ENCODE measurements at places on chromosomes 2 and 18.

DNA sequence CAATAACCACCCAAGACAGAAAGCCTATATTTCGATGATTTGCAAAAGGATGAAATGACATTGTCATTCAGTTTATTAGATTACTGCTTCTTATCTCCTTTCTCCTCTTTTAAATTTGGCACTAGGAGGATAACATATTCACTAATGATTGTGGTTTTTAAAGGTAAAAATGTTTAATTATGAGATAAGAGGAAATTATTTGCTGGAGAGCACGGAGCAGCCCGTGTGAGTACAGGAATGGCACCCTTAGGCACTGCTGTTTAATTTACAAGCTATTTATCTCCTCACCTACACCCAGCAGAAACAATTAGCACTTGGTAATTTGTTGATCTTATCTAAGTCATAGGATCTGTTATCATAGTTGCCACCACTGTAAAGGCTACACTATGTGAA is 87.4 kb upstream of the SP3 start:
- DNase-seq = no peak
- no peak overlapping the region for H3K27ac ChIP-seq
- no peak overlapping the region for H3K4me3 ChIP-seq
- H3K4me1 ChIP-seq = no peaks in the 10 kb centered on the region
- no peaks in the 10 kb centered on the region for H3K36me3 ChIP-seq
- no peaks in the 10 kb centered on the region for H3K27me3 ChIP-seq

GRCh38 chr2:195509551-195509950 is 147.5 kb upstream of the SLC39A10 start:
- no peaks in the 10 kb centered on the region for H3K4me1 ChIP-seq
- no peak overlapping the region for H3K4me3 ChIP-seq
- DNase-seq = no peak
- no peaks in the 10 kb centered on the region for H3K36me3 ChIP-seq
- H3K27me3 ChIP-seq = no peaks in the 10 kb centered on the region

- H3K4me3 ChIP-seq = no peak overlapping the region
- no peaks in the 10 kb centered on the region for H3K36me3 ChIP-seq
- no peak overlapping the region for H3K27ac ChIP-seq
These were observed 262.6 kb downstream of the EN1 start for GRCh38 chr2:118584877-118585276.

DNA sequence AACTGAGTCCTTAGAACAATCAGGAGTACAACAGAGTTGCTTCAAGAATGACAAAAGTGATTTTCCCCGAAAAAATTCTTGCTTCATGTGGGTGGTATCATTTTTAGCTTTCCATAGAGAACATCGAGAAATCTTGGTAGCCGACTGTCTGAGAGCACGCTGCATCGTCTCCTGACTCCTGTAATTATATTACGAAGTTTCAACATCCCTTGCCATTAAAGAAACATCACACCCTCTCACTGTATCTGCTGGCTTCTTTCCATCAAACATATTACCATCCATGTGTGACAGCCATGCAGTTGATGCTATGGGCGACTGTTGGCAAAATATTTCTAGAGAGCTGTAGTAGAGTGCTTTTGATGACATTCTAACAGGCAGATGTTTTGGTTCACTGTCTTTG is 311.2 kb downstream of the CMPK2 start:
- DNase-seq = no peak
- H3K27me3 ChIP-seq = no peaks in the 10 kb centered on the region

GRCh38 chr2:185644828-185645227 is 93.8 kb upstream of the FSIP2 start:
- no peak overlapping the region for H3K4me3 ChIP-seq
- H3K27me3 ChIP-seq = no peaks in the 10 kb centered on the region
- DNase-seq = no peak
- H3K27ac ChIP-seq = no peak overlapping the region
- no peaks in the 10 kb centered on the region for H3K36me3 ChIP-seq

- no peak overlapping the region for H3K27ac ChIP-seq
- DNase-seq = no peak
- no peak overlapping the region for H3K4me3 ChIP-seq
- H3K4me1 ChIP-seq = no peaks in the 10 kb centered on the region
- H3K36me3 ChIP-seq = no peaks in the 10 kb centered on the region
- H3K27me3 ChIP-seq = no peaks in the 10 kb centered on the region
These were observed 171.9 kb downstream of the ACOXL start for GRCh38 chr2:110904116-110904778.

All from CD8-positive, alpha-beta memory T cell (primary cell).